ENCODE measurements at places on chromosomes 1 and 21.

DNA sequence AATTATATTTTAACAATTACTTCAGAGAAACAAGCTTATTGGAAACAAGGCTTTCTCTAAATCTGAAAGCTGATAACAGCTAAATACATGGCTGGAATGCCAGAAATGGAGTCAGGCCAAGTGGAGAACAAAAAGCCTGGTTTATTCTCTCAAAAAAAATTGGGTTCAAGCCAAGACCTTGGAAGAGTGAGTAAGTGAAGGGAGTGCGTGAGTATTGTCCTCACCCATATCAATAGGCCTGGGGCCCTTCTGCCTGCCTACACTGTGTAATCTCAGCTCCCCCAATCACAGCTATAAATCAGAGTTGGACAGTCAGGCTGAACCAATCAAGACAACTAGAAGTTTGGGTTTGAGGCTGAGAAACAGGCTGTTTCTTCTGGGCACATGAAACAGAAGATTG is 7.4 kb downstream of the KYAT3 start:
- peak; percentile 72 for DNase-seq

DNA sequence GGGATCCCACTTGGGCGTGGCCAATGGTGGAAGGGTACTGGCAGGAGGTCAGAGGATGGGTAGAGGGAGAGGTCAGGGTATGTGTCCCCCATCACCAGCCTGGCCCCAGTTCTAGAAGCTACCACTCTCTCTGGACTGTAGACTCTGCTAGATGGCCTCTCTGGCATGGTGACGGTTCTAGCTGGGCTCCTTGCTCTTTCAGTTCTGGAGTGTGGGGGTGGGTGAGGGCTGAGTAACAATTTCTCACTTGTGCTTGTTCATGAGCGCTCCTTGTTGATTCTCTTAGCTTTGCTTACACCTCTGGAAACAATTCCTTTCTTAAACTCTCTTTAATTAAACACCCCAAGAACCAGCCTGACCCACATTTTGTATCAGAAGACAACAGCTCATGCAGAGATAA is 25.3 kb upstream of the EXOSC10 start:
- no peak for DNase-seq

DNA sequence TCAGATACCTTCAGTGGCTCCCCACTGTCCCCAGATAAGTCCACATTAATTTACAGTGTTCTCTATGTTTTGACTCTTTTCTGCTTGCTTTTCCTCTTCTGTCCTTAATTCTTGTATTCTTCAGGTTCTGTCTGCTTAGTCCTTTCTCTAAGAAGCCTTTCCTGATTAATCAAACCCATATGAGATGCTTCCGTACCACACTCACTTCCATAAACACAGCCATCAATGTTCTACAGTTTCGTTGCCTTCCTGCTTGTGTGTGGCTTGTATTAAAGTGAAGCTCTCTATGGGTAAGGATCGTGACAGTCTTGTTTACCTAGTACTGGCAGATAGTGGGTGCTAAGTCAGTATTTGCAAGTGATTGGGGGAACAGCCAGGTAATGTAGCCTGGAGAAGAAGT is 75.9 kb downstream of the PRDM2 start:
- no peak for DNase-seq

DNA sequence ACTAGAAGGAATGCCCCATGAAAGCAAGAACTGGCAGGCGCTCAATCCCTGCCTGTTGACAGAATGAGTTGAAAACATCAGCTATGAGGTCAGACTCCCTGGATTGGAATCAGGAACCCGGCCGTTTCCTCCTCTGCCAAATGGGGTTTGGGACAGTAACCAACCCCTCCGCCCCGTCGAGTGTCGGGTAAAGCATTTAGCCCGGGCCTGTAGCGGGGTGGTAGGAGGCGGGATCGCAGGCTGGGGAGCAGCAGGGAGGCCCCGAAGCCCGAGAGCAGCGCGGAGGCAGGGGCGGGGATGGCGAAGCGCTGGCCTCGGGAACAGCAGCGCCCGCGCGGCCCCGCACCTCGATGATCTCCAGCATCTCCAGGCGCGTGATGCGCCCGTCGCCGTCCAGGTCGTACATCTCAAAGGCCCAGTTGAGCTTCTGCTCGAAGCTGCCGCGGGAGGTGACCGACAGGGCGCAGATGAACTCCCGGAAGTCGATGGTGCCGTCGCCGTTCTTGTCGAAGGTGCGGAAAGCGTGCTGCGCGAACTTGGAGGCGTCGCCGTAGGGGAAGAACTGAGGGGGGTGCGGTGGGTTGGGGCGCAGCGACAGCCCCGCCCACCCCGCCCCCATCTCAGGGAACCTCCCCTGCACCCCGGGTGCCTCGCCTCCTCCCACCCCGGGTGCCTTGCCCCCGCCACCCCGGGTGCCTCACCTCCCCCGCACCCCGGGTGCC is 7.5 kb downstream of the HPCAL4 start:
- no peak for DNase-seq

DNA sequence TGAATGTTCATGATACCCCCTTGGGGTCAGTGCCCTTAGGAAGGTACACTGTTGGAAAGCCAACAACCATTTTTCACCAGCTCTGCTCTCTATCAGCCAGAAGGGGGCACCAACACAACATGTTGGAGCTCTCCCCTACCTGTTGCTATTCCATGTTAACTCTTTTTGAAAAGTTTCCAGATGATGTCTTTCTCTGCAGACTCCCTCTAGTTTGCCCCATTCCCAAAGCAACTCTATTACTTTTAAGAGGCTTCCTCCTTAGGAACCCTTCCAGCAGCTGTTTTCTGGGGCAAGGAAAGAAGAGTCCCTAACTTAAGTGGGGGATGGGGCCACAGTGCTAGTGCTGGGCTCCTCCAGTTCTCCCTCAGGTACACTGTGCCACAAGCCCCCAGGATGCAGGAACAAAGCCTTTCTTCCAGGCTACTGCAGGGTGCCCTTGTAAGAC is 22.9 kb upstream of the NDC1 start:
- peak; percentile 23 for DNase-seq

GRCh38 chr1:239826211-239826610 is 265.5 kb upstream of the FMN2 start:
- no peak for DNase-seq

GRCh38 chr1:3481836-3482375 is 27.4 kb downstream of the ARHGEF16 start:
- no peak for DNase-seq

DNA sequence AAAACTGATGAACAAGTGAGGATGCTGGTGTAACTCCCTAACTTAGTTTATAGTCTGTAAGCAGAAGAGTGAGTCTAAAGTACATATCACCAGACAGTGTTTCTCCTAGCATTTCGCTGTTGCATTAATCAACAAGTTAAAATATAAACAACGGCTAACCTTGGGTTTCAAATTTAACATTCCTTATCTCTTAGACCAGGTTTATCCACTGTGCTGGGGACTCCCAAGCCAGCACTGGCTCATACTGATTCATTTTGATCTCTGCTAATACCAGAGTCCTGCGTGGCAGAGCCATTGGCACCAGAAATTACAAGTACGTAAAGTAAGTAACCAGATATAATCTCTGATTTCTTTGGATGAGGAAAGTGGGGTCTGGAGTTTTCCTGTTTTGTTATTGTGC is at the start of gene FMO1:
Gene FMO1, plus strand, starts transcription at position 193 of the 400 bp plus-strand sequence. CDS start 9,594 bp downstream, outside the sequence.
- no peak for DNase-seq

- DNase-seq = no peak
These were observed 25.0 kb downstream of the CD244 start for GRCh38 chr1:160837558-160838205.

DNA sequence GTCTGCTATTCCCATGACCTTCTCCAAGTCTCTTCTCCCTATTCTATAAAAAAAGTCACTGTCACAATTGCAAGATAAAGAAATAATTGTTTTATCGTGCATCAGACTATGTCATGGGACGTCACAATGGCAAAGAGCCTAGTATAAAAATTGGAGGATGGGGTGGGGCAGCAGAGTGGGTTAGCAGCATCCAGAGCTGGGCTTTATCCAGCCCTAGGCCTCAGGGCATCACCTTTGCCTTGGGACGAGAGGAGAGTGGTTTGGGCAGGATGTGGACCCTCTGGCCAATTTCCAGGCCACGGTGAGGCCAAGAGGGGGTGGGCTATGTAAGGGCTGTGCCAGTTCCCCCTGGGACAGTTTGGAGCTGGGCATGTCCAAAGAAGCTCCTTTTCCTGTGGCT is 25.7 kb downstream of the WNT4 start:
- DNase-seq = no peak

DNA sequence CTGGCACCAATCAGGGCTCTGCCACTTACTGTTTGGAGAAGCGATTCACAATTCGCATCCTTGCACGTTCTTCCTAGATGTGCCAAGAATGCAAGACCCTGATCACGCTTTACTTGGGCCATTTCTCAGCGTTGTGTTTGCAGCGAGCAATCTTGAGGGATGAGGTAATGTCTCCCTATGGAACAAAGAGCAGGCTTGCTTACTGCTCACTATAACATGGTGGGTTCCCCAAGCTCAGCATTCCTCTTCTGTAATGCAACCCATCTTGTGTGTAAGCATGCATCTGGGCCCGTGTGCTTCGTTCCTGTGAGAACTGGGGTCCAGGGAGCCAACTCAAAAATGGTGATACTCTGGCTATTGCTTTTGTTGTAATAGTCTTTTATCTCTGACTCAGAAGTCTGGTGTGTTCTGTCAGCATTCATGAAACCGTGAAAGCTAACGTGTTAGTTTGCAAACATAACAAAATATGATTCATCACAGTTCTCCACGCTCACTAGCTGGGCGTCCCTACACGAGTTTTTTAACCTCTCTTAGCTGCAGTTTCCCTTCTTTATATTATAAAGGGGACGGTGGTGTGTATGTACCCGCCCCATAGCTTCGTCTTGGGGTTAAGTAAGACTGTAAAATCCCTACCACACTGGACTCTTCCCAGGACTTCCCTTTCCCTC is 33.3 kb downstream of the DNTTIP2 start:
- DNase-seq = peak; percentile 68

DNA sequence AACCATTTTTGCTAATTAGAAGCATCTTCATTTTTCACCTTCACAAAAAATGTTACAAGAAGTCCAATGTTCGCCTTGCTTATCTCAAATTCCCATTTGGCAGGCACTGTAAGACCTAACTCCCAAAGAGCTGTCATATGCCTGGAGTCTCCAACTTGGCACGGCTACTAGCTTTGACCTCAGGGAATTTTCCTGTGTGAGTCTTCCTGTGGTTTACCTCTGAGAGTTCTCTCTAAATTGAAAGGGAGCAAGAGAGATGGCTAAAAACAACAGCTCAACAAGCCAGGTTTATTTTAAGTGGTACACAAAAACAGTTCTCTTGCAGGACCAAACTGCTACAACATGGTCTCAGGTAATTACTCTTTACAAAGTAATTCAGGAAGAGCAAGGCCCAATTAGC is 756.0 kb upstream of the ADGRL2 start:
- no peak for DNase-seq

- DNase-seq = no peak
These were observed 153.0 kb upstream of the WNT4 start for GRCh38 chr1:22295856-22296255.

DNA sequence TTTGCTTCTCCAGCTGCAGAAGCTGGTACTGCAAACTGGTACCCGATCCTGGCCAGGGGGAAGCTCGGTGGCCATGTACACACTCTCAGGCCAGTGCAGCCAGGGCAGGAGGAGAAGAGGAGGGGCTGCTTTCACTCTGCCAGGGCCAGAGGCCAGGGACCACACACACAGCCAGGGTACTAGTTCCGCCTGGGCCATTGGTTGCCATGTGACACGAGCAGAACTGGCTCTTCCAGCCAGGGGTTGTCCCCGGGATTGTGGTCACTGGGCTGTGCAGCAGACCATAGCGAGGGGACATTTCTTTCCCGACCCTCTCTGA is 3.7 kb upstream of the SHISAL2A start:
- DNase-seq = no peak

DNA sequence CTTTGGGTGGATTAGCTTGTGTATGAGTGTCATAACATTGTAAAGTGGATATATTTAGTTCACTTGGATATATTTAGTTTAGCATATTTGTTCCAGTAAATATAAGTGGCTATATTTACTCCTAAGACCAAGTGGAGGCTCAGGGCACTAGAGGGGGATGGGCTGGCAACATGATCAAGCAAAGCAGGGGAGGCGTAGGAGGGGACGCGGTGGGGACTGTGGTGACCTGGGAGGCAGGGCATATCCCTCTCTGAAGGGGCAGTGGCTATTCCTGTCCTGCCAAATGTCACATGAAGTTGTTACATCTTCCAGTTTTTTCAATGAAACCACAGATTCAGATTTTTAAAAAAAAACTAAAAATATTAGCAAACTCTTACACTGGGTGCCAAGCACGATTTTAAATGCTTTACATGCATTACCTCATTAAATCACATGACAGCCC is 51.9 kb upstream of the EDN2 start:
- no peak for DNase-seq

DNA sequence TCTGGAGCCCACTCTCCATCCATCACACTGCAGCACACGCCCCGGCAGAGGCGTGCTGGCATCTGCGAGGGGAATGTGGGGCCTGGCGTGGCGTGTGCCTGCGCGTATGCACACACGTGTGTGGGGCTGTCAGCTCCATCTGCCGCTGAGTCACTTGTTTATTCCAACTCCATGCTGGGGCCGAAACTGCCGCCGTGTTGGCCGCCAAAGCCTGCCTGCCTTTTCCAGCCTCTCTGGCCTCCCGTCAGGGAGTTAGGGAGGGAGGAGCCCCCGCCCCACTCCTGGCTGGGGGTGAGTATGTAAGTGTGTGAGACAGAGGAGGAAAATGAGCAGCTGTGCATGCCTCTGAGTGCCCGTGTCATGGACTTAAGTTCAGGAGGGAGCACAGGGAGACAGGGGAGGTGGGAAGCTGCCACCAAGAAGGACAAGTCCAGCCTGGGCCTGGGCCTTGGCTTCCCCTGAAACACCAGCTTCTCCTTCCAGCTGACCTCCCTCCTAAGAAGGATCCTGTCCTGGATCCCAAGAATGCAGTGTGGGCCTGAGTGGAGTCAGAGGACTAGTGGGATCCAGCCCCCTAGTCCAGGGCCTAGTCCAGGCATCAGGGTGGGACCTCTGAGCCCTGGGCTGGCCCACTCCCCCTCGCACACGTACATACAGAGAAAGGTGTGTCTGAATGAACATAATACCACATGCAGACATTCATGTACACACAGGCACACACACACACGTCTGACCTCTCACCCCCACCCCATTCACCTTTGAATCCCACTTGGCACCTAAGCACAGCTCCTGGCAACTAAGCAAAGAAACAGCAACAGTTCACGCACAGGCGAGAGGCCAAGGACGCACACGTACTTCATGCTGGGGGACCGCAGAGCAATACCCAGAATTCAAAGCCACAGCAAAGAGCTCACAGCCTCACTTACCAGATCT is 24.7 kb downstream of the MEF2D start:
- no peak for DNase-seq
